ENCODE measurements at places on chromosomes 2 and 18. TPM values are rescaled to one million over a fixed set of nuclear protein-coding genes. Genes with fewer than 3 reads are reported as not detected.

DNA sequence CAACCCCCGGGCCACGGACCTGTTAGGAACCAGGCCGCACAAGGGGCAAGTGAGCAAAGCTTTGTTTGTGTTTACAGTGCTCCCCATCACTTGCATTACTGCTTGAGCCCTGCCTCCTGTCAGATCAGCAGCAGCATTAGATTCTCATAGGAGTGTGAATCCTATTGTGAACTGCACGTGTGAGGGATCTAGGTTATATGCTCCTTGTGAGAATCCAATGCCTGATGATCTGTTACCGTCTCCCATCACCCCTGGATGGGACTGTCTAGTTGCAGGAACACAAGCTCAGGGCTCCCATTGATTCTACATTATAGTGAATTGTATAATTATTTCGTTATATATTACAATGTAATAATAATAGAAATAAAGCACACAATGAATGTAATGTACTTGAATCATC, 125.6 kb downstream of the FMNL2 start:
- no peak for DNase-seq

GRCh38 chr2:197075754-197076337, 149.3 kb upstream of the PGAP1 start:
- DNase-seq = no peak

GRCh38 chr18:66603941-66604627, at the start of gene CDH19:
CDH19 (minus strand) TSS chr18:66604090; CDS start chr18:66572204, 31,886 bp downstream.
- DNase-seq = no peak

DNA sequence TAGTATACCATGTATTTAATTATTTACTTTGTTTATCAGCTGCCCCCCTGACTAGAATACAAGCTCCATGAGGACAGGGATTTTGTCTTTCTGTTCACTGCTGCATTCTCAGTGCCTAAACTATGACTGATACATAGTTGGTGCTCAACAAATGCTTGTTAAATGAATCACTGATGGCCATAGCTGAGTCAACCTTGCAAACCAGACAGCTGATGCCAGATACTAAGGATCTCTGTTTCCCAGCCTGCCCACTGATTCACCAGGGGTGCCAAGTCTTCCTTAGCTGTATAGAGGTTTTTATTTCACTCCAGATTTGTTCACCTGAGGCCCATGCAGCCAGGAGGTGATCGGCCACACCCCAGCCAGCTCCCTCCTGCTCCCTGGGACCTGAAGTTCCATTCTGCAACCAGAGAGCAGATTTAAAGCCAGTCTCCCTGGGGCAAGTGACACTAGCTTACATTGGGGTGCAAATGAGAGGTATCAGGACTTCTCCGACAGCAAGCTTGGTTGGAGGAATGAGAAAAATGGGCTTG, 92.2 kb downstream of the C1QL2 start:
- DNase-seq = no peak

DNA sequence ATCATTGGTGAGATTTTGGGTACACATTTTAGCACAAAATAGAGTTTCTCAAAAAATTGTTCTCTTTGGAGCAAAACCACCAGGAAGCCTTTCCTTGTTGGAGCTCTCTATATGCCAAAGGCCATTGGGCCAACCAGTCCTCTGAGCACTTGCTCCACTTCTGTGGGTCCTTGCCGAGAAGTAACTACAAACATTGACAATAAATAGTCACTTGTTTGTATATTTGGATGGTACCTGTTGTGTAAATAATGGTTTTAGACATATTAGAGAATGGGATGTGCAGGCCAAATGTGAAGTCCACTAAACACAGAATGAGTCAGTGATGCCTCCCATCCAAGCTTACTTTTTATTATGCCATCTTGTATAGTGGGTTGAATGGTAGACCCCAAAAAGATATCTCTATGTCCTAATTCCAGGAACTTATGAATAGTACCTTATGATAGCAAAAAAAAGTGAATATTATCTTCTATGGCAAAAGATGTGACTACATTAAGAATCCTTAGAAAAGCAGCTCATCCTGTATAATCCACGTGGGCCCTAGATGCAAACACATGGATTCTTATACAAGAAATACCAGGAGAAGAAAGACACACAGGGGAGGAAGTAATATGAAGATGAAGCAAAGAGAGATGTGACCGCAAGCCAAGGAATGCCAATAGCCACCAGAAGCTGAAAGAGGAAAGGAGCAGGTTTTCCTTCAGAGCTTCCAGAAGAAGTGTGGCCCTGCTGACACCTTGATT, 24.6 kb downstream of the SRD5A2 start:
- no peak for DNase-seq

GRCh38 chr18:79139206-79139605, 70.0 kb downstream of the ATP9B start:
- no peak for DNase-seq

The IMP4 gene
- 76.8 TPM for total RNA-seq

- no peak for DNase-seq
These were observed 1.8 kb upstream of the ID2 start for GRCh38 chr2:8679827-8680731.

GRCh38 chr2:26185304-26185928, 12.5 kb downstream of the GAREM2 start:
- no peak for DNase-seq

GRCh38 chr2:54083021-54083420, 32.4 kb upstream of the ACYP2 start:
- DNase-seq = no peak

- DNase-seq = no peak
These were observed 110.9 kb downstream of the FAM210A start for GRCh38 chr18:13615432-13615861.

- no peak for DNase-seq
These were observed 87.9 kb upstream of the GCFC2 start for GRCh38 chr2:75798569-75798968.
